Stimulated activated CD8-positive, alpha-beta memory T cell treated with anti-CD3 and anti-CD28 coated beads, Interleukin-4, amount 100 ng/mL, for 1 hour (primary cell): ENCODE measurements at places on chromosomes 7 and 10.

DNA sequence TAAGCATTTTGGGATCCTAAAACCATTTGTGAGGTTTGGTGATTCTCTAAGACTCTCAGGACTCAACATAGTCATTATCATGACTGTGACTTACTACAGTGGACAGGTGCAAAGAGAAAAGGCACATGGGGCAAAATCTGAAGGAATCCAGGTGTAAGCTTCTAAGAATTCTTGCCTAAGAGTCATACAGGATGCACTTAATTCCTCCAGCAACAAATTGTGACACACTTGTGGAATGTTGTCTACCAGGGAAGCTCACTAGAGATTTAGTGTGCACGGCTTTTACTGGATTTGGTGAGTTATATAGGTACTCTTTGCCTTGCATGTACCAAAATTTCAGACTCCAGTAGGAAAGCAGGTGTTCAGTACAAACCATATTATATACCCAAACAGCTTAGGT is 47.9 kb downstream of the WAC start:
- DNase-seq: no peak

GRCh38 chr7:6545398-6546126 is 5.7 kb downstream of the GRID2IP start:
- no peak for DNase-seq

DNA sequence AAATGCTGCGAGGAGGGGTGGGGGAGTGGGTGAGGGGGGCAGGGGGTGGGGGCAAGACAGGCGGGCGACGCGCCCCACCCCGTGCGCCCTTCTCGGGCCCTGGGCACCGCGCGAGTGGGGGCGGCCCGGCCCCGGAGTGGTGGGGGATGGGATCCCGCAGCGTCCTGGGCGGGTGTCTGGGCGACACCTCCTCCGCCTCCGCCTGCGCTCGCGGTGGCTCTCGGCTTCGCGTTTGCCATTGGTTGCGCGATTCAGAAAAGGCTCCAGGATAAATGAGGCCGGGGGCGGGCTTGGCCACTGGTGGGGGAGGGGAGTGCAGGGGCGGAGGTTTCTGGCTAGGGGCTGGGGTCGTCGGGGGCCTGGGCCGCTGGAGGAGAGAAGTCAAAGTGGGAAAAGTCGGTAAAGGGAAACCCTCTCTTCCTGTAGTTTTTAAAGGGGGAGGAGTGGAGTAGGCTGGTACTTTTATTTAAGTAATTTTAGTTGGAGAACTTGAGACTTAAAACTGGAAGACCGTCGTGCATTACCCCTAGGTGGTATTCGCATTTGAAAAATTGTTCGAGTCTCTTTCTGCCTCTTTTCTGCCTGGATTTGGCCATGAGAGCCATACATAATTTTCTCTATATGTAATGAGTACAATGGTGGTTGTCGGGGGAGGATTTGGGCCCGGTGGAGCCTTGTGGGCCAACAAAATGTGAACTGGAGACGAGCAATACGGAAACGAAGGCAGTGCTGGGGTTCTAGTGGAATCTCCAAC is 992 bp upstream of the IGF2BP3 start:
- no peak for DNase-seq

DNA sequence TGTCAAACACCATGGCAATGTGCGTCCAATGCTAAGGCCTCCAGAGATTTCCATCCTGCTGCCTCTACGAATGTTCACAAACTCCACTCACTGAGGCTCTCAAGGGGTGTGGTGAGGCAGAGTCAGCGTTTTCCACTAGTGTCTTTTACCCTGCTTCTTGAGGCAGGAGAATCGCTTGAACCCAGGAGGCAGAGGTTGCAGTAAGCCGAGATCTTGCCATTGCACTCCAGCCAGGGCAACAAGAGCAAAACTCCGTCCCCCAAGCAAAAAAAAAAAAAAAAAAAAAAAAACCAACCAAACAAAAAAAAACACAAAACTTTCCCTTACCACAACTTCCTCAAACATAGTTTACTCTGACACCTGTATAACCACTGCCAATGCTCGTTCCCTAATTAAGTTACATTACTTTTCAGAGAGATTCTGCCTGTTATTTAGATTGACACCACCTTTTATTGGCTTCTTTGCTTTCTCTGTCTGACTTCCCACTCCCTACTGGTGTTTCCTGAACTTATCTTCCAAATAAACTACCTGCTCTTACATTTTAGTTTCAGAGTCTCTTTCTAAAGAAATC is 102.1 kb upstream of the ZNF746 start:
- DNase-seq: no peak

- DNase-seq: no peak
These were observed 972.5 kb downstream of the LRMDA start for GRCh38 chr10:76403912-76404311.

GRCh38 chr10:23155169-23155568 is 36.9 kb upstream of the PTF1A start:
- DNase-seq: no peak
